ENCODE measurements at places on chromosomes 3 and 15.

DNA sequence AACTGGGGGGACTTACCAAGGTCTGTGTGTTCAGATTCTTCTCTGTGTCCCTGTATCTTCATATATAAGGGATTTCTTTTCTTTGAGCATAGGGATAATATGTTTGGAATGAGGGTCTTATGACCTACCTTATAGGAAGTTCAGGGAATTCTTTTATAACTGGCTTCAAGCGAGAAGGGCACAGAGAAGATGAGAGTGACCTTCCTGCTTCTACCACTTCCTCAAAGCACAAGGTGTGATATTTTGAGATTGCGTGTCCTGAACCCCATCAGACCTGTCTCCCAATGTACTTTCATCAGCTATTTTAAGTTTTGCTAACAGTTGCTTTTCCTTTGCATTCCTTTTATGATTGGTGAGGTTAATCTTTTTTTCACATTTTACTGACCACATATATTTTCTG lies 3.1 kb upstream of the PSMD6 start:
- no peak for DNase-seq

- no peak for DNase-seq
Observed at GRCh38 chr15:72421484-72421883, 23.4 kb downstream of the TMEM202 start.

GRCh38 chr15:92984161-92984560 lies 84.0 kb downstream of the CHD2 start:
- DNase-seq = no peak

DNA sequence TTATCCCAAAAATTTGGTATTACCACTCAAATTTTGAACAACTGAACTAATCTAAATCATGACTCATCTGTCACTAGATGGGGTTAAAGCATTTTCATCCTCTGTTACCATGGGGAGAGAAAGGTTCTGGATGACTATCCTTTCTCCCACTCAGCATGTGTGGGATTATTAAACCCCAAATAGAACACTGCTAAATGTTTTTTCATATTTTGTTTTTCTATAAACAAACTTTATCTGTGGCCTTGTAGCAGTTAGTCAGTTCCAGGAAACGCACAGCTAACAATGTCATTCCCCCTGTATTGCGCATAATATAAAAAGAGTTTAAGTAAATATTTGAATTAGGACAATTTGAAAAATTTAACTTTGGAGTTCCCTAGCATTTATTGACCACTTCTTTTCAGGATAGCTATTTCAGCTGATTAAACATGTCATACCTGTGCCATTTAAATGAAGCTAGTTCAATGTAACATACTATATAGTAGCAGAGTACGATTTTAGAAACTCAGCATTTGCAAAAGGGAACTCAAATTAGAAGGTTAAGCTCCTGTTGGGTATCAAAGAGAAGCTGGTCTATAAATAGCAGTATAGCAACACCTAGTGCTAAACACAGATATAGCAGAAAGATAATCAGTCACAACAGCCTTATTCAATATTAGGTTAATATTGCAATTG lies 9.2 kb upstream of the TMEM212 start:
- DNase-seq = peak; percentile 32

- peak; percentile 41 for DNase-seq
Observed at GRCh38 chr3:15796771-15797641, 773 bp downstream of the ANKRD28 start.

- DNase-seq = no peak
Observed at GRCh38 chr3:40939030-40939740, 260.1 kb upstream of the CTNNB1 start.

GRCh38 chr15:62648954-62649353 lies 393.6 kb upstream of the TPM1 start:
- peak; percentile 43 for DNase-seq

DNA sequence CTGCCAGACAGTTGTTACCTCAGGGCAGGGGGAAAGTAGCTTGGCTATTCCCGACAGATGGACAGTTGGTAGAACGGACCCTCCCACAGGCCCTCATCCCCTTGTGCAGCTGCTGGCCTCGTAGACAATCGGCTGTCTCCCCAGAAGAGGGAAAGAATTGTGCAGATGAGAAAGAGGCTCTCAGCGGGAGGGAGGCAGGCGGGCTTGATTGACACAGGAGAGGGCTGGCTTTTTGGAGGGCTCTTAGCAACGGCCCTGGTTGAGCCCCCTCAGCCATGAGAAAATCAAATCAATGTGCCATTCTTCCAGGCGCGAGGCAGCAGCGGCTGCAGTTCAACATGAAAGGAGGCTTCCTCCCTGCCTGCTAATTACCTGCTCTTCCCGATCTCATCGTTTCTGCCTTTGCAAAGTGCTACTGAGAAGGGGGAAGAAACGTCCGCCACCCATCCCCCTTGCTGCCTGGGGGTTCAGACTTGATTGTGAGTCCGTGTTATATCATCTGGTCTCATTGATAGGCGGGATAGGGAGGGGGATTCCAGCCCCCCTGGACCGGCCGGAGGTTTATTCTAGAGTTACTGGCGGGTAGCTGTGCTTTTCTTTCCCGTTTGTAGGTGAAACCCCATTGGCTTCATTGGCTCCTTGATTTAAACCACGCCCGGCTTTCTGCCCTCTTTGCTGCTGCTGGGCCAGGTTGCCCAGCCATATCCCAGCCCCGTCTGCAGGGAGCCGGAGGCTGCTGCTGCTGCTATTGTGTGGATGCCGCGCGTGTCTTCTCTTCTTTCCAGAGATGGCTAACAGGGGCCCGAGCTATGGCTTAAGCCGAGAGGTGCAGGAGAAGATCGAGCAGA lies at the start of gene TAGLN3:
TAGLN3 (plus strand) TSS at position 287 of the 848 bp plus-strand sequence; CDS start at position 788, 501 bp downstream.
- DNase-seq = no peak

DNA sequence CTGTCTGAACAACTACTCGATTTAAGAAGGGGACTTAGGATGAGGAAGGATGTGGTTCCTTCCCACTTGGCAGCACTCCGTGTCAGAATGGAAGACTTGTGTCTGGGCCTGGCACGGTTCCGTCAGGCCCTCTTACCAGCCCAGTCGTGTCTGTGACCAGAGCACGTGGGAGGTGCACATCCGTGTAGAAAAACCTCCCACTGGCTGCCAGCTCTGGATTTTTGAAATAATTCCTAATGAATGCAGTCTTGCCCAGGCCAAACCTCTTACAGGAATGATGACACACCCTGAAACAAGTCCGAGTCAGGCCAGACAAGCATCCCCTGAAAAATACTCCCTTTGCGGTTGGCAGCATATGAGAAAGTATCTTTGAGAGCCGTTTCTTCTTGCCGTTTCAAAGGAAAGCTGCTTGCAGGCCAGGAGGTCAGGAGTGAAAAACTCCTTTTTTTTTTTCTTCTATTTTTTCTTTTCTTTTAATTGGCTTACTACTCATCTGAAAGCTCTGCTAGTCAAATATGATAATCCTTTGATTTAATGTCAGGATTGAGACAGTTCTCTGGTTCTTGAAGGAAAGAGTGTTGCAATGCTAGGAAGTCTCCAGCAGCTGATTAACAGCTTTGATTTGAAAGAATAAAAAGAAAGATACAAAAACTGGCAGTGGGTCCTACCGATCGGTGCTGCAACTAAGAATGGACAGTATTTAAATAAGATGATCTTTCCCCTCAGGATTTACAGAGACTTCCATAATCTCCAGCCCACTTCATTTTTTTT lies 19.8 kb downstream of the IL1RAP start:
- peak; percentile 91 for DNase-seq

DNA sequence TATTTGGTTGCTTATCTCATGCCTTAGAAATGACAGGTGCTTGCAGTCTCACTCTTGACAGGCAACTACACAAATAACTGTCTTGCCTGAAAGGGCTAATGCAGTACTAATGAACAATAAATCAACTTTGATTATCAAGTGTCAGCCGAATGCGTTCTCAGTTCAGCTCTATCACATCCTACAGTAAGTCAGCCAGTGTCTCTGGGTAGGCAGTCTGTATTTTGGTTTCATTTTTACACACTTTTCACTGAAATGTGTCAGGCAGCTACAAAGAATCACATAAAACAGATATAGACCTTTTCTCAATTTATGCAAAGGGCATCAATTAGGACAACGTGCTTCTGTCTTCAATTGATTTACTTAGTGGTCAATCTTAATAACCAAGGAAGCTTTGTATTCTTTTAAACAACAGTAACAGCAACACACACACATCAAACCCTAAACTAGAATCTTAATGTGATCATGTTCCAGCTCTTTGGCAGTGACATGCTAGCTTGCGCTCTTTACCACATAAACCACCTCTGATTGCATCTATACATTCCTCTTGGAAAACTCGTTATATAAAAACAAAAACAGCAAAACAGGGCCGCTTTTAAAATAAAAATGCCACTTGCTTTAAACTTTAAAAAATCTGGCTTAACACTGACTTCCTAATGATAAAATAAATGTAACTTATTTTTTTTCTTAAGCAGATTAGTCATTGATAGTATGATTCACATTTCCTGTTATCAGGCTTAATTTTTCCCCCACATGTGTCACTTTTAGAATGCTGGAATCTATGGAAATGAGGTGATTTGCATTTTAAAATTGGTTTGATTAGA lies 520.4 kb downstream of the FOXP1 start:
- DNase-seq = no peak

DNA sequence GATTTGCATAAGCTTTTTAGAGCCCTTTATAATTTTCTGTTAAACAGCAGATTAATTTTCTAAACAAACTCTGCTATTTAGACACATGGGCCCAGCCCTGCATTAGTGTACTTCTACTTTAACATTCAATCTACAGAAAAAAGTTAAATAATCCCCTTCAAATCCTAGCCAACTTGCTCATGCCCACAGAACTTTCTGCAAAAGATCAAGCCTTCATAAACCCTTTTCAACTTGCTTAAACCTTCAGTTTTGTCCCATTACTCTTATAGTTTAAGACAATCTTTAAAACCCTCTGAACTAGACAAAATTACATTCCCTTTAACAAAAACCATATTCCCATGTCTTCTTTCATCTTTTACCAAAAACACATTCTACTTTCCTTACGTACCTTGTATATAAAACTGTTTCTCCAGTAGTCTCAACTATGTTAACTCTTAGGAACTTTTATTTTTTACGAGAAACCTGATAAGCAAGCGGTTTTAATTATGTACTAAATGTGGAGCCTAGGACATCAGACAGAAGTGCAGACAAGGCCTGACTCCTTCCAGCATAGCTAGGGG lies 25.2 kb upstream of the ADGRG7 start:
- no peak for DNase-seq

DNA sequence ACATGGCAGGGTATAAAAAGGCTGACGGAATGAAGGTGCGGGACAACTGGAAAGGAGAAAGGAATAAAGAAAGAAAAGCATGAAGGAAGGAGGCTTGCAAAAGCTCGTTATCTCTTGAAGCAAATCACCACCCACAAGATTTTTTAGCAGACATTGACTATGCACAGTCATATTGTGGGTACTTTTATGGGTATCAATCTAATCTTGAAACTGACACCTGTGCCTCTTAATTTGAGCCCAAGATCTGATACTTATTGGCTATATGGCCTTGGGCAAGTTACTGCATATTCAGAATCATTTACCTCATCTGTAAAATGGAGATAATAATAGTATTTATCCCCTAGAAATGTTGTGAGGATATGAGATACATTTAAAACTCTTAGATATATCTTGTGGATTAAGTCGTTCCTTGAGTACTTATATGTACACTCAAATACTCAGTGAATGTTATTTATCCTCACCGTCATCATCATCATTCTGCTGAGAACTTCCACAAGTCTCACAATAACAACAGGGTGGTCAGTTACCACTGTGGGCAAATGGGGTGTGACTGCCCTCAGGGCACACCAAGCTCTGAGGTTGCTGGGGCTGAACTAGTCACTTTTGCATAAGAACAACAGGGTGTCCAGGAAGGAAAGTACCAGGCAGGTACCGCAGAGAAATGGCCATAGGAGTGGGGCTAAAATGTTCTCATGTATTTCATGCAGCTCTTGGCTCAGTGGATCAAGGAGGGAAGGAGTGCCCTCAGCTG lies 266.1 kb downstream of the SLC9A9 start:
- DNase-seq = no peak

DNA sequence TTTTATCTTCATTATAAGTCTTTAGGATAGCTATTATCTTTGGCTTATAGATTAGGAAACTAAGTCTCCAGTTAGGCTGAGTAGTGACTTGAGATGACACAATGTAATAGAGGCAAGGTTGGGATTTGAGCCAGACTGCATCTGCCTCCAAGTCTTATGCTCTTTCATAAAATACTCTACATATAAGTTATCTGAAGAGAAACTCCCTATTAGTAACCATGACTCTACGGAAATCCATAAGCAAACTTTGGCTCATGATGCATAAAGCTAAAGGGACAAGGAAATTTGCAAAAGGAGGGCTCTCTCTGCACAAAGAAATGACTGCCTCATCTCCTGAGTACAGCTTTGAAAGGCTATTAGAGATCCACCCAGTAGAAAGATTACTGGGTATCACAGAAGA lies 77.6 kb upstream of the FRMD4B start:
- DNase-seq = no peak

DNA sequence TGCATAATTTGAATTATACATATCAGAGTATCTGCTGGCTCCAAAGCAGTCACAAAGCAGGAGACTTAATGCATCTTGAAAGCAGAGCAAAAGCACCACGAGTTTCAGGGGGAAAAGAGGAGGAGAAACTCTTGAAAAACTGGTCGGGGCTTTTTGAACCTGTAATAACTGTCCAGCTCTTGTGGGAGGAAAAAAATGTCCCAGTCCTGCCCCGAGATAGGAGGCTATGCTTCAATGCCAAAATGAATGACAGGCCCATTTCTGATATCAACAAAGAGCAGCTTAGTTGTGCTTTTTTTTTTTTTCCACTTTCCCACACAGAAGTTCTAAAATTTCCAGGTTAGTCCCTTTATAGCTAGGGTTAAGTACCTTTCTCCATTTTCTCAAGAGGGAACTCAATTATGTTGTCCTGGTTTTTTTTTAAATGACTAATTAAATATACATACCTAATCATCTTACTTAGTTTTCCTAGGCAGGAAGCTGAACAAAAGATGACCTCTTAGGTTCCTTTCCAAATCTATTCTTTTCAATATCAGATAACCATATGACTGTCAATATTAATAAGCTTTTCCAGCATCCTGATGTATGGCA lies 120.2 kb downstream of the TFDP2 start:
- DNase-seq = no peak

DNA sequence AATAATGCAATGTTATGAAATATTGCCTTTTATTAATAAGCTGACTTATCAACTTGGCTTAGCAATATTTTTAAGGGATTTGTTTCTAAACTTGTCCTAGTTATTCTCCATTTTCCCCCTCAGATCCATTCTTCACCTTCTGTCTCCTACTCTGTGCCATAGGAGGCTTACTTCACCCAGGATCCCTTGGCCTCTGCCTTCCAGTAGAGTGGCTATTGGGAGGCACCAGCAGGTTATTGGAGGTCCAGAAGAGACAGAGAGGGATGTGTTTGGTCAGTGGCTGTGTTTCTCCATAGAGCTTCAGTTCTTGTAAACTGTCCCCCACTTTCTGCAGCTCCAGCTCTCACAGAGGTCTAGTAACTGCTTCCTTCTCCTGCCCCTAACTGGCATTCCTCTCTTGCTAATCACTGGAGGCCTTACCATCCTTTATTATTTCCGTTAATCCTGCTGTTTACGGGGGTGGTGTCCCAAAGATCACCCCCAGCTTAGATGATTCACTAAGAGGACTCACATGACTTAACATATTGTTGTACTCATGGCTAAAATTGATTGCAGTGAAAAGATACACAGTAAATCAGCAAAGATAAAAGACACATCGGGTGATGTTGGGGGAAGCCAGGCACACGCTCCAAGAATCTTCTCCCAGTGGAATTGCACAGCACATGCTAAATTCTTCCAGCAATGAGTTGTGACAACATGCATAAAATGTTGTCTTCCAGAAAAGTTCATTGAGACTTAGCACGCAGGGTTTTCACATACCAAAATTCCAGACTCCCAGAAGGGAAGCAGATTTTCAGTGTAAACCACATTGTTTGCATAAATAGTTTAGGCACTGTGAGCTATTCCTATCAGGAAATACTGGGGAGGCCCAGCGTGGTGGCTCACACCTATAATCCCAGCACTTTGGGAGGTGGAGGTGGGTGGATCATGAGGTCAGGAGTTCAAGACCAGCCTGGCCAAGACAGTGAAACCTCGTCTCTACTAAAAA lies 67.5 kb downstream of the RPL22L1 start:
- DNase-seq = no peak

All from inflammatory macrophage (primary cell).